ENCODE measurements at places on chromosomes 2 and 18.

DNA sequence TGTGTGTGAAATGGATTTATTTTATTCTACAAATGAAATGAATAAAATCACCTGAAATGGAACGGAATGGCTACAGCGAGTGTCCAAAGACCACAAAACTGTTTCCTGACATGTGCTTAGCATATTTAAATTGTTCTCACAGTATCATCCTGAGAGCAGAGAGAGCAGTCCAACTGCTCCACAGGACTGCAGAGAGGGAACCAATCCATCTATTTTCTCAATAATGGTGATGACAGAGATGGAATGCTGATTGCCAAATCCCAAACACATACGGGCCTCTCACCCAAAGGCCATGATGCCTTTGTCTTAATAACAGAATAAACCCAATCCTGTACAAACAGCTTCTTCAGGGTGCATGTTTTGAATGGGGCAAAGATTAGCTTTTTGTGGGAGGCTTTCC, 41.1 kb downstream of the STAT1 start:
- no peak for DNase-seq

- no peak for DNase-seq
Measured at GRCh38 chr2:59389240-59389639, 1148.1 kb upstream of the FANCL start.

DNA sequence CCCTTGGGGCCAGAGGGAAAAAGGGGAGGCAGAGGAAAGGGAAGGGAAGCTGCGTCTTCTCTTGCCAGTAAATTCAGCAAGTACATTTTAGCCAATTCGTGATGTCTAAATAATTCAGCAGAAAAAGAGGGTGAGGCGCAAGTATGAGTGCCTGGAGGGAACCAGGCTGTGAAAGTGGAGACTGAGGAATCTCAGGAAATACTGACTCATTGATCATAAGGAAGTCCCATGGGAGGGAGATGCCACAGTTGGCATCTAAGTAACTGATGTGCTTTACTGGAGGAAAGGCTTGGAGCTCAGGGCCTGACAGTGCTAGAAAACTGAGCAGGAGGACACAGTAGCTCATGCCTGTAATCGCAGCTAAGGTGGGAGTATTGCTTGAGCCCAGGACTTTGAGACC, 31.1 kb downstream of the KIF5C start:
- DNase-seq, result no peak

DNA sequence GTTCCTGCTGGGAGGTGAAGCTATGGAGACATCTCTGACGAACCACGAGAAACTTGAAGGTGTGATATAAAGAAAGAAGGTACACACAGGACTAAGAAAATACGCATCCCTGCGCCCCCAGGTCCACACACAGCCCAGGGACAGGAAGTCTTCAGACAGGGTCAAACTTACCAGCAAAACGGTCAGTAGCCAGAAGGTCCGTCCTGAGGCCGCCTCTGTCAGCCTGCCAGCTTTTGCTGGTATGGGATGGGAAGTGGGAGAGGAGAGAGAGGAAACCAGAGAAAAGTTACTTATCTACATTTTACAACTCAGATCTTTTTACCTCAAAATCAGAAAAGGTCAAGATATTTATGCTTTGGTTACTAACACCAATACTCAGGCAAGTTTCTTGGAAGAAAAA, 47.2 kb downstream of the HDLBP start:
- DNase-seq, result no peak

GRCh38 chr2:199659207-199659606, 191.8 kb downstream of the FTCDNL1 start:
- no peak for DNase-seq

- no peak for DNase-seq
Measured at GRCh38 chr2:187689372-187689771, 135.1 kb upstream of the TFPI start.

DNA sequence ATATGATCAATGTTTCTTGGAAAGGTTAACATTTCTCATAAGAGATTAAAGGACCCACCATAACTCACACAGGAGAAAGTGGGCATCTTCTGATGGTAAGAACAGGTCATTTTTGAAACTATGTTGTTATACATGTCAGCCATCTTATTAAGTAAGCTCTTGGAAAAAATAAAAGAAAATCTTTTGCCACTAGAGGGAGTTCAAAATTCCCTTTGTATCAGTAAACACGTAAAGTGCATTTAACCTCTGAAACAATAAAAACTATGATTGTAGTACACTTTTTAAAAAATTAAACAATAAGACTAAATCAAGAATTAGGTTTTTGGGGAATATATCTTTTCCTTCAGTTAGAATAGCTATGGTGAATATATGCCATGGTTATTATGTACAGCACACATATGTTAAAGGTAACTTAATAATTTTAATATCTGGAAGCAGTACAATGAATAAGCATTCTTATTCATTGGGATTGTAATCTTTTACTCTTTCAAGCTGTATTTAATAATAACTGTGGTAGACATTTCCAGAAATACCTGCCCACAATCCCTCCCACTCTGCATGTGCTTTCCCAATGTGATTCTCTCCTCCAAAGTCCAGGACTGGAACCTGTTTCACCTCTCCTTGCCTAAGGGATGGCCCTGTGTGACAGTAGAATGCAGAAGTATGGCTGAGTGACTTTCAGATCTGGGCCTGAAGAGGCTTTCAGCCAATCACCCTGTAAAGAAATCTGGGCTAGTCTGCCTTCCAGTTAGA, 64.2 kb downstream of the RBMS1 start:
- DNase-seq, result no peak

DNA sequence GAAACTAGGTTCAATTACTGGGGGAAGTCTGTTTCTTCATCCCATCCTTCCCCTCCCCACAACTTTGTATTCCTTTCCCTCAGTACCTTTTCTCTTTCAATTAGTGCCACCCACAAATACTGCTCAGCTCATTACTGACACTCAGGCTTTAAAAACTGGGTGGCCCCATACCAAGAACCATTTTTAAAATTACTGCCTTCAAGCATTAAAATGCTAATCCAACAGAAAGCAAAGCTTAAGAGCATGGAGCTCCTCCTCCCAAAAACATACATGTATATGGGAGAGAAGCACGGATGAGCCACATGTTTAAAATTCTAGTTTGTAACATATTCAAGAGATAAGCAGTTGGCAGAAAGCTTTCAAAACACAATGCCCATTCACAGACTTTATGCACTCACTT, 44.0 kb downstream of the IRS1 start:
- no peak for DNase-seq

GRCh38 chr2:200025717-200026116, 70.3 kb downstream of the MAIP1 start:
- DNase-seq, result no peak
